Left lung (tissue), 14 donors: ENCODE measurements at places on chromosomes 2 and 18. TPM values are rescaled to one million over a fixed set of nuclear protein-coding genes. Genes with fewer than 3 reads are reported as not detected.

The UPP2 gene
- not detected for total RNA-seq

The SAG gene
- total RNA-seq, result not detected

The INHBB gene
- total RNA-seq, result 2.0 TPM

The PER2 gene
- 14.2 TPM for total RNA-seq

The TSPYL6 gene
- not detected for total RNA-seq

DNA sequence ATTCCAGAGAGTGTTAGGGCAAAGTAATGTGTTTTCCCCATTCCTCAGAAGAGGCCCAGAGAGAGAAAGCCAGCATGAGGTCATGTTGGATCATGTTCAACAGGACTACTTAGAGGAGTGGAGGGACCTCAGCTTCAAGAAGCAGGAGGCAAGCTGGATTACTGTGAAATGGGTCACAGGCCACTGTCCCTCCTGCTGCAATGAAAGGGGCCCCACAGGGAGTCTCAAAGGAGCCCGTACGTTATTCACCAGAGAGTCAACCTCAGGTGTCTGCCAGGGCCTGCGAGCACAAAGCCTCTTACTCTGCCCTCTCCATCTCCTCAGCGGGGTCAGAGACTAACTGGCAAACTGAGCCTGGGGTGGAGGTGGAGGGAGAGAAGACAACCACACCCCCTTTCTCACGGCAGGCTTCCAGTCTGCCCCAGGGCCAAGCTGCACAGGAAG is 27.2 kb upstream of the ACYP2 start:
- H3K4me3 ChIP-seq, result no peak overlapping the region
- H3K27ac ChIP-seq, result no peak overlapping the region
- no peaks in the 10 kb centered on the region for H3K4me1 ChIP-seq
- H3K36me3 ChIP-seq, result no peaks in the 10 kb centered on the region
- no peaks in the 10 kb centered on the region for H3K27me3 ChIP-seq

DNA sequence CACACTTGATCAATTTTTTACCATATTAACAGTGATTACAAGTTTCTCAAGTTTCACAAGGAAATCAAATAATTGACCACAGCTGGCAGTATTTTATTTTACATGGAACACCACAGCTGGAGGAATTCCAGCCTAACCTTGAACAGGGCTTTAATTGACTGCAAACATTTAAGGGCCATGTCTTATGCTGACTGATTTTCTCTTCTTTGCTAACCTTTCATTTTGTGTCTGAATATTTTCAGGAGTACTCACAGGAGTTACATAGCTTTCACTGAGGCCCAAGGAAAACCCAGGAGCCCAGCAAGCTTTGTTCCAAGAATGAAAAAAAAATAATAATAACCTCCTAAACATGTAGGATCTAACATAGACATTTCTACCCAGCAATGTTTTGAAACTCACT is 49.6 kb downstream of the FRZB start:
- H3K36me3 ChIP-seq, result no peaks in the 10 kb centered on the region
- DNase-seq, result no peak

DNA sequence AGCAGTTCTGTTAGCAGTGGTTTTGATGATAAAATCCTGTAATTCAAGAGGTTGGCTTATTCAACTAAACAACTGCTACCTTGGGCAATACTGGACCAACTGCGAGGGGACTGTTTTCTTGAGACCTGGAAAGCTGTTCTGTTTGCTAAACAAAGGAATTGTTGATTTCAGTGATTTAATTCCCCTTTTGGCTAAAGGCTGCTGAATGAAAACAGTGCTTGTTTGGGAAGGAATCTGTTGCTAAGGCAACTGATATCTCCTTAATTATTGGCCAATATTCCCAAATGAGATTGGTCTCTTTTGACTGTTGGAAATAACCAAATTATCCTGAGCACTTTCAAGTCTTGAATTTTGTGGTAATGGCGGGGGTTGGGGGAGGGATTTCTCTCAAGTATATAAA is 136.8 kb downstream of the CAMKMT start:
- no peak overlapping the region for H3K4me3 ChIP-seq
- H3K27ac ChIP-seq, result no peak overlapping the region
- H3K36me3 ChIP-seq, result no peaks in the 10 kb centered on the region
- no peaks in the 10 kb centered on the region for H3K4me1 ChIP-seq

DNA sequence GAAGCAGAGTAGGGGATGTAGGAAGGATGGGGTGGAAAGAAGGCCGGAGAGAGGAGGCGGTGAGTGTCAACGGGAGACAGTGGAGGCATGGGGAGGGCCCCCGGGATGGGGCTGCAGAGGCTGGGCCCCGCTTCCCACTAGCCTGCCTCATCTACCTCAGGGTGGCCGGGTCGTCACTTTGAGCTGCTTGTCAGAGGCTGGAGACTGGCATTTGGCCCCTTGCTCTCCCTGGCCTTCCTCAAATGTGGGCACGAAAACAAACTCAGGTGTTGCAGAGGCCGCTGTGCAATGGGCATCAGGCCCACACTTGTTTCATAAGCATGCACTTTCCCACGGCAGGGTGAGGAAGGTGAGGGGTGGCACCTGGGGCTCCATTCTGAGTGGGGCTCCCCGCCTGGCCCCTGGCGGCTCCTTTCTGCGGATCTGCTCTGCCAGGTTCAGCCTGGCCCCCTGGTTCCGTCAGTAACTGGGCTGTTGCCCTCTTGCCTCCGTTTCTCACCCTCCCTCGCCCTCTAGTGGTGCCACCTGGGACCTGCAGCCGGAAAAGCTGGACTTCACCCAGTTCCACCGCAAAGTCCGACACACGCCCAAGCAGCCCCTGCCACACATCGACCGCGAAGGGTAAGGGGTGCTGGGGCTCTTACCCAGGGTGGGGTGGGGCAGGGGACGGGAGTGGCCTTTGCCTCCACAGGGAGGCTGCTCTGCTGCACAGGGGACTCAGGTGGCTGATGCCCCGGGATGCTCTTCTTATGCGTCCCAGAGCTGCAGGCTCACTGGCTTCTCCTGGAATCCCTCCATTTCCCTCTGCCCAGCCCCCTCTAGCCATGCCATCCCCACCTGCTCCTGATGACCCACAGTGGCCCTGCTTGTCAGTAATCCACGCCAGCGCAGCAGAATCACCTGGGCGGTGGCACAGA is 125.4 kb downstream of the CTIF start:
- H3K4me3 ChIP-seq, result no peak overlapping the region
- no peaks in the 10 kb centered on the region for H3K4me1 ChIP-seq
- H3K27ac ChIP-seq, result no peak overlapping the region
- H3K27me3 ChIP-seq, result no peaks in the 10 kb centered on the region

DNA sequence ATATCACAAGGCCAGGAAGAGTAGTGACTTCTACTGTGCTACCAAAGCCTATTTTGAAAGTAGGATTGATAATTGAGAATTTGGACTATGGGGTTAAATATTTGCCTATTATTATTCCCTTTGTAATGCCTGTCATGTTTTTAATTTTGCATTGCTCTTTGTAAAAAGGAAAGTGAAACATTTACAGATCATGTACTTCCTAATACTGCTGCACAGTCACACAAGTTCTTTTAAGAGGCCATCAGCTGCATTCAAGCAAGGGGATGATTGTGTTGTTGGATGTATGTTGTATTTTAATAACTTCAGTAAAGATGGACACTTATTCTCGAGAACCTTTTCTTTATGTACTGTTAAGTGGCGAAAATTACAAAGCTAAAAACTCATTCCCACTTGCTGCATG is 70.1 kb downstream of the PLEKHA3 start:
- no peak for DNase-seq
- H3K4me1 ChIP-seq, result no peaks in the 10 kb centered on the region
- H3K27ac ChIP-seq, result no peak overlapping the region

DNA sequence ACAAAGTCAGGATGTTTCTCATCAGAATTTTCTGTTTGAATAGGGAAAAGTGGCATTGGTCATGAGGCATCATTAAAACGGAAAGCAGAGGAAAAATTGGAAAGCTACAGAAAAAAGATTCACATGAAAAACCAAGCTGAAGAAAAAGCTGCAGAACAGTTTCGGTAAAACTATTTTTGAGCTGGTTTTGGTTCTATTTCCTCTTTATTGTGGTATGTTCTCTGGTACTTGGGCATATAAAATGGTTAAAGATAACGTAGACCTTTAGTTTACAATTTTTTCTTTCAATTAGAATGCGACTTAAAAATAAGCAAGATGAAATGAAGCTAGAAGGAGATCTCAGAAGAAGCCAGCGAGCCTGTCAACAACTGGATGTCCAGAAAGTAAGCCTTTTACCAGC is 7.6 kb downstream of the GPATCH11 start:
- peaks cover 80% of the 10 kb centered on the region for H3K36me3 ChIP-seq
- H3K27ac ChIP-seq, result no peak overlapping the region
- no peaks in the 10 kb centered on the region for H3K27me3 ChIP-seq
- H3K4me3 ChIP-seq, result no peak overlapping the region
- H3K4me1 ChIP-seq, result no peaks in the 10 kb centered on the region

DNA sequence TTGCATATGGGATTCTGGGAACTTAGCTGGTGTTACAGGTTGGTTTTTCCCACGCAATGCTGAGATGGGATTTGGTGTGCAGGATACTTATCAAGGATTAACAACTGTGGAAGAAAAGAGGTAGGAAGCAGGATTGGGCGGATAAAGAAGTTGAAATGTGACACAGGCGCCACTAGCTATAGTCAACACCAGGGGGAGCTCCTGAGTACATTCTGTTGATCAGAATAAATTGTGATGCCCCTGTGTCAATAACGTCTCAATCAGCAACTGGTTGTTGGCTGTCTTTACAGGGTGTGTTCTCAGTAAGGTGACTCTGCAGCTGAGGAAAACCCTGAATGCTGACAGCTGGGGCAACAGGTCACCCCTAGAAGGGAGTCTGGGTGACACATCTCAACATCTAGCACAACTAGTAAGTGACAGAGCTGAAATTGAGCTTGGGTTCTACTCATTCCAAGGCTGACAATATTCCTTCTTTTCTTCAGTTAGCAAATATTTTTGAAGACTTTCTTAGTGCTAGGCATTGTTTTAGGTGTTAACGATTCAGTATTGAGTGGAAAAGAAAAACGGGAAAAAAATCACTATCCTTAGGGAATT is 143.0 kb downstream of the ARL6IP6 start:
- H3K27me3 ChIP-seq, result no peaks in the 10 kb centered on the region
- no peak for DNase-seq
- H3K4me3 ChIP-seq, result no peak overlapping the region
- no peaks in the 10 kb centered on the region for H3K36me3 ChIP-seq

GRCh38 chr18:78980777-78981380 is 1.3 kb downstream of the SALL3 start:
- DNase-seq, result no peak
- H3K4me3 ChIP-seq, result no peak overlapping the region
- peaks cover 97% of the 10 kb centered on the region for H3K27me3 ChIP-seq
- no peaks in the 10 kb centered on the region for H3K36me3 ChIP-seq

- no peak overlapping the region for H3K4me3 ChIP-seq
- H3K36me3 ChIP-seq, result no peaks in the 10 kb centered on the region
- H3K27ac ChIP-seq, result no peak overlapping the region
- H3K27me3 ChIP-seq, result no peaks in the 10 kb centered on the region
Observed at GRCh38 chr18:24200494-24201290, 61.8 kb downstream of the CABYR start.

DNA sequence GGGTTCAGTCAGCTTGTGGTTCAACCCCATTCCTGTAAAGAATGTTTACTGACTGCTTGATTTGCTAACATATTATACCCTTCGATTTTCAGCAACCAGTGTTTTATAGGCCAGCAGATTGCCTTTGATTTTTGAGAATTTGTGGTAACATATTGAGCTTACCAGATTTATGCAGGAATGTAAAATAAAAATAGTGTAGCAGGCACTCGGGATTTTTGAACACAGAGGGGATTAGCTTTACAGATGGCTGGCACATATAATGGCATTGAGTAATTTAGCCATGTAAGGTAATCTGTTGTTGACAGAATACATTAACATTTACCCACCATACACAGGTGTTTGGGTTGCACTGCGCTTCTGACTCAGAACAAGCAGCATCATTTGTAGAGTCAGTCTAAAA is 354.0 kb downstream of the LRRTM1 start:
- no peaks in the 10 kb centered on the region for H3K36me3 ChIP-seq
- no peak for DNase-seq
- H3K27ac ChIP-seq, result no peak overlapping the region
- no peak overlapping the region for H3K4me3 ChIP-seq
- H3K4me1 ChIP-seq, result no peaks in the 10 kb centered on the region

DNA sequence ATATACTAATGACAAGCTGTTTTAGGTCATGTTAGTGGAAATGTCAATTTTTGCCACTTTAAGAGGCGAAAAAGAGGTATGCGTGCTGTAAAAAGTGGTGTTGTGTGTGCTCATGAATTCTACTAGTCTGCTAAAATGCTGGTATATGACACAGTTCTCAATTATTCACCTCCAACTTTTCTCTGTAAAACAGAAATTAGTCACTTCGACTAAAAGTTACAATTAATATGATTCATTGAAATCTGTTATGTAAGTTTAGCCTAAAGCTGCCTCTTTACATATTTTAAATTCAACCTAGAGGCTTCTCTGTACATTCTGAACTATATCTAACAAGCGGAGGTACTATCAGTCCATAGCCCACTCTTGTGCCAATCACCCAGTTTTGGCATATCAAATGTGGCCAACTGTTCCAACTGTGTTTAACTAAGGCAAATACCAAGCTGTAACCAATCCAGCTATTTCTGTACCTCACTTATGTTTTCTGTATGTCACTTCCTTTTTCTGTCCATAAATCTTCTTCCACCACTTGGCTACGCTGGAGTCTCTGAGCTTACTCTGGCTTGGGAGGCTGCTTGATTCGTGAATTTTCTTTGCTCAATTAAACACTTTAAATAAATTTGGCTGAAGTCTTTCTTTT is 20.8 kb downstream of the BAZ2B start:
- H3K36me3 ChIP-seq, result no peaks in the 10 kb centered on the region
- no peak overlapping the region for H3K27ac ChIP-seq
- no peaks in the 10 kb centered on the region for H3K4me1 ChIP-seq
- no peaks in the 10 kb centered on the region for H3K27me3 ChIP-seq

DNA sequence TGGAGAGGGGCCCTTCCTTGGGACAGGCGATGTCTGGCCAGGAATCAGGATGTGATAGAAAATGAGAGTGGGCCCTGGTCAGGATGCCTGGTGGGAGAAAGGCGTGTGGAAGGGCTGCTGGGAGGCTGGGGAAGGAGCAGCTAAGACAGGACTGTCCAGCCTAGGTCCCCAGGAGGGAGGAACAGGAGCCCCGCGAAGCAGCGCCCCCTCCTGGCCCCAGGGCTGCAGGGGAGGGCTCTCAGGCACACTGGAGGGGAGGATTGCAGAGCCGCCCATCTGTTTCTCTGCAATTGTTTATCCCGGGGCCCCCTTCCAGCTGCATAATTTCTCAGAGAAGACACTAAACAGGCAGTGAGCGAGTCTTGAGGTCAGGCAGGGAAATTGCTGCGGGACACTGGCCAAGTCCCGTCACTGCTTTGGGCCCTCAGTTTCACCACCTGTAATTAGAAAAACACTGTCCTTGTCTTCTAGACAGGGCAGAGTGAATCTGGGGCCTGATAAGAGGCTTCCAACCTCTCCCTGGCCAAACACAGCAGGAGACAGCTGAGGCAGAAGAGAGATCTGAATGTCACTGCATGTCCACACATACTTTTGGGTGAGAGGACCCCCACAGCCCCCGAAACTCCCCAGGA is 3.9 kb upstream of the NPPC start:
- no peak for DNase-seq
- no peaks in the 10 kb centered on the region for H3K36me3 ChIP-seq
- peaks cover 27% of the 10 kb centered on the region for H3K27me3 ChIP-seq
- H3K27ac ChIP-seq, result no peak overlapping the region
- peaks cover 13% of the 10 kb centered on the region for H3K4me1 ChIP-seq

- no peak for DNase-seq
- H3K4me1 ChIP-seq, result no peaks in the 10 kb centered on the region
- no peaks in the 10 kb centered on the region for H3K27me3 ChIP-seq
- H3K36me3 ChIP-seq, result no peaks in the 10 kb centered on the region
- no peak overlapping the region for H3K4me3 ChIP-seq
Observed at GRCh38 chr2:3598912-3599854, 4.3 kb downstream of the COLEC11 start.

GRCh38 chr2:20917287-20917660 is 94.4 kb upstream of the LDAH start:
- no peaks in the 10 kb centered on the region for H3K4me1 ChIP-seq
- H3K36me3 ChIP-seq, result no peaks in the 10 kb centered on the region
- H3K27ac ChIP-seq, result no peak overlapping the region
- no peak overlapping the region for H3K4me3 ChIP-seq
- H3K27me3 ChIP-seq, result peaks cover 22% of the 10 kb centered on the region
- no peak for DNase-seq
